ENCODE measurements at places on chromosomes 4 and X.

DNA sequence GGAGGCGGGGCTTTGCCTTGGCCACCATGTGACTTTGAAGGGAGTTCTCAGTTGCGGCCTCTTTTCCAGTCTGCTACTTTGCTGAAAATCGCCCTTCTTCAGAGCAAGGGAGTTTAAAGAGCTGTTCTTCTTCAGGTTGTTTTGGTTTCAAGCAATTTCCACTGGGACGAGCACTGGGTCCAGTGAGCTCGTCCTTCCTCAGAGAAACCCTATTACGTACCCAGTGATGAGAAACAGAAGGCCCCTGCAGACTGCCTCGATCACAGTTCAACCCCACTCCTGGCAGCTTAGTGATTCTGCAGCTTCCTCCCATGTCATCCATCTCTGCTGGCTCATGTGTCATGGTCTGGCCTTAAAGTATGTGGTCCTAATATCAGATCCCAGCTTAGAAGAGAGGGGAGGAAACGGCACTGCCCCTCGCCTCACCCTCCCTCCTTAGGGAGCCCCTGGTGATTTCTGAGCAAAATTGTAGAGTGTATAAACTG lies 7.8 kb upstream of the FAM149A start:
- DNase-seq, result no peak

DNA sequence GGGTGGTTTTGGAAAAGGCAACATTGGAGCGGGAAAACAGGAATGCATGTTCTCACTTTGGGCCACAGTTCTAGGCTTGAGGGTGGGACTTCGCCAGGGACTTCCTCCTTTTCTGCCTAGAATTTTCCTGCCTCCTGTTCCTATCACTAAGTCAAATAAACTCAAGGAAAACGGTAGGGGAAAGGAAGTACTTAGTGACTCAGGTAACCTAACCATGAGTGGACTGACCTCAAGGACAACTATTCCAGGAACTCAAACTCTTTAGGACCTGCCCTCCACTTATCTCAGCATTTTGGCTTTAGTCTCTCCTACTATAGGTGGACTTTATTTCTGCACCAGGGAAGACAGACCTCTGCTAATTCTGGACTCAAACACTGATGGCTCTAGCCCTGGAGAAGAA lies 281.7 kb downstream of the ZNF674 start:
- DNase-seq, result no peak

- DNase-seq, result no peak
Measured at GRCh38 chrX:108019382-108019875, 25.4 kb upstream of the VSIG1 start.

- no peak for DNase-seq
Measured at GRCh38 chrX:17822351-17822750, 38.7 kb downstream of the RAI2 start.

DNA sequence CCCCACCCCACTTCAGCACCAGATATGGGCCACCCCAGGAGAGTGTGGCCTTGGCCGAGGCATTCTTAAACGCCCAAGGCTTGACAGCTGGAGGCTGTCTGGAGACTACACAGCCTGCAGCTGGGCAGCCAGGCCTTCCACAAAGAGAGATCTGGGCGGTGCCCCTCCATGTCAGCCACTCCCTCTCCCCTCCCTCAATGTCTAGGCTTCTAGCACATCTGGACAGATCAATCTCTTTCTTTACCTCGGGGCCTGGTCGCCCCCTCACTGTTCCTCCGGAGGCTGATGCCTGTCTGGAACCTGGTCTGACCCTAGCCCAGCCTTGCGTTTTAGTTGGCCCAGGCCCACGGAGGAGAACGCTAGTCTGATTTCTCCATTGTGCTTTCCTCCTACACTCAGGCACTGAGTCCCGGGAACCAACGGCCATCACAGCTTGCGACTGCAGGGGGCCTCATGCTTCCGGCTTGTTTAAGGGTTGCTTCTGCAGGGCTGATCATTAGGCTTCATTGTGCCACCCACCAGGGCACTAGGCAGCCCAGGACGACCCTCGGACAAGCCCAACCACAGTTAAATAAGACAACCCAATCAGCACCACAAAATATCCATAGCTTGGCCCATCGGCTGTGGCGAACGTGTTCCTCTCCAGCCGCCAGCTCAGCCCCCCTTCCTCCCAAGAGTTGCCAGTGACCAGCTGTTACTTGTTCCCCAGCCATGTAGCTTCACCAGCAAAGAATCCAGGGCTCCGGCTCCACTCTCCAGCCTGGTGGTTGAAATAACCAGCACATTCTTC lies 200.6 kb downstream of the BCOR start:
- DNase-seq, result no peak

- DNase-seq, result peak; percentile 34
Measured at GRCh38 chr4:121951521-121952110, at the start of gene TRPC3. TSS of gene TRPC3 (minus strand) at chr4:121952060. CDS start at chr4:121951680, 380 bp downstream.

DNA sequence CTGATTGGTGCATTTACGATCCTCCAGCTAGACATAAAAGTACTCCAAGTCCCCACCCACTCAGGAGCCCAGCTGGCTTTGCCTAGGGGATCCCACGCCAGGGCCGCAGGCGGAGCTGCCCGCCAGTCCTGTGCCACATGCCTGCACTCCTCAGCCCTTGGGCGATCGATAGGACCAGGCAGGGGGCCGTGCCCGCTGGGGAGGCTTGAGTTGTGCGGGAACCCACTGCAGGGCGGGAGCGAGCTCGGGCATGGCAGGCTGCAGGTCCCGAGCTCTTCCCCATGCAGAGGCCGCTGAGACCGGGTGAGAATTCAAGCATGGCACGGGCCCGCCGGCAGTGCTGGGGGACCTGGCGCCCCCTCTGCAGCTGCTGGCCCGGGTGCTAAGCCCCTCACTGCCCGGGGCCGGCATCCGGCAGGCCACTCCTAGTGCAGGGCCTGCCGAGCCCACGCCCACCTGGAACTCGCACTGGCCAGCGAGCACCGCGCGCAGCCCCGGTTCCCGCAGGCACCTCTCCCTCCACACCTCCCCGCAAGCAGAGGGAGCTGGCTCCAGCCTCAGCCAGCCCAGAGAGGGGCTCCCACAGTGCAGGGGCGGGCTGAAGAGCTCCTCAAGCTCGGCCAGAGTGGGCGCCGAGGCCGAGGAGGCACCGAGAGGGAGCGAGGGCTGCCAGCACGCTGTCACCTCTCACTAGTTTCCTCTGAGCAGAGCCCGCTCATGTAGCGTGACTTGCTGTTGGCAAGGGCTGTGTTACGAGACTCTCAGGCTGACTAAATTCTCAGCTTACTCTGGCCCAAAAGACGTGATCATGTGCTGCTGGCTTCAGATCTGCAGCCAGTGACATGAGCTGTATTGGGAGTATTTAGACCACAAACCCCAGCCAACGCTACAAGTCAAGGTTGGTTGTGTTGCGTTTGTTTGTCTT lies 87.5 kb downstream of the TRAPPC11 start:
- no peak for DNase-seq

DNA sequence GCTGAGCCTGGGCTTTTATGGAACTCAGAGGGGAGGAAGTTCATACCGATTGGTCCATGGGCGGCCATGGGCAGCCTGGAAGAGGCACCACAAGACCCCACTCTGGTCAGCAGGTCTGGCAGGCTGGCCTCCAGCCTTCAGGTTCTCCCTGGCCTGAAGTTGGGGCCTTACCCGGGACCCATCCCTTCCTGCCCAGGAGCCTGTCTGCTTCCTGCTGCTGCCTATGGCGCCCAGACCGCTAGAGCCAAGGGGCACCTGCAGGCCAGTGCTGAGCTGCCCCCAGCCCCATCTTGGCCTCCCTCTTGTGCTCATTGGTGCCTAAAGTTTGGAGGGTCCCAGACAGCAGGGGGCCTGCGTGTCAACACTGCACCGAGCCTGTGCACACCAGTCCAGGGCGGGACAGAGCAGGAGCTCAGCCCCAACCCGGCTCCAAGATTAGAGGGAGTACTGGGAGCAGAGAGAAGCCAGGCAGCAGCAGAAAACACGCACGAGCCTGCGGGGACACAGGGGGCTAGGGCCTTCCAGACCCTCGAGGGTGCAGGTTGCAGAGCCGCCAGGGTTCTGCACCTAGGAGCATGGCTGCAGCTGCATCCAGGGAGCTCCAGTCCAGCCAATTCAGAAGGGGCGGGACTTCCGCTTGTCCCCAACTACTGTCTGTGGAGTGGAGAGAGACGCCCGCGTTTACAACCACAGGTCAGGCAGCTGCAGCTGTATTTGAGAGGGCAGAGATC lies 30.7 kb upstream of the ZNF280C start:
- no peak for DNase-seq

DNA sequence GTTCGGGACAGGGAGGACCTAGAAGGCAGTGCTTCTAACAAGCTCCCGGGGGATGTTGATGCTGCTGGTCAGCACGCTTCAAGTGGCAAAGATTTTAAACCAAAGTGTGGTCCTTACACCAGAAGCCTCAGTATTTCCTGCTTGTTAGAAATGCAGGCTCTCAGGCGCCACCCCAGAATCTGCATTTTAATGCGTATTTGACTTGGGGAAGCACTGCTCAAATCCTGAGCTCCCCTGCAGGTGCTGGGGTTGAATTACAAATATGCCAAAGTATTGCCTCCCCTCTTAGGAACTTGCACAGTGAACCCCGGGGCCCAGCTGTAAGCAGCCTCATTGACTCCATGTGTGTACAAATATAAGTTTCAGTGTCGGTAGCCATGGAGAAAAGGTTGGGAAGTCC lies 70.8 kb upstream of the RAI2 start:
- no peak for DNase-seq

DNA sequence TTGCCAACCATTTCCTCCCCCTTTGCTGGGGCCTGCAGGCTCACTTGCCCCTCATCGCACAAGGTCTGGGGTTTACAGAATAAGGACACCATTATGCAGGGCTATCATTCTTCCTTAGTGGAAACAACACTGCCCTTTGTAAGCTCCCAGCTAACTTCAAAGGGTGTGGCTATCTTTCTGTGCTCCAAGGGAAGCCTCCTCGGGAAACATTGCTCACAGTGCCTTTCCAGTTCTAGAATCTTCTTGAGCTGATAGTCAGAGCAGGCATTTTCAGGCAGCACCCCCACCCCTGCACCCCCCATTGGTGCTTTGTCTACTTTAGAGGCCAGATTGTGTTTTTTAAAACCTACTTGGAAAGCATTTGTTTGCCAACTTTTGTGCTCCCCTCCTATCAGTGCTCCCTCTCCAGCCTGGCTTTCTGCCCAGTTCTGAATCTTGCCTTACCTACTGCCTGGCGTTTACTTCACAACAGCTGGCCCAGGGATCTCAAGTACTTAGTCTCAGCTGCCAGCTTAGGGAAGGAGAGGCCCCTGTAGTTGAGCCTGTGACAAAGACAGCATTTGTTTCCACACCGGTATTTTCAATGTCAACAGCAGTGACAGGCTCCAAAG lies 53.5 kb downstream of the PLAC1 start:
- DNase-seq, result no peak

- DNase-seq, result no peak
Measured at GRCh38 chrX:118825227-118825626, 1.6 kb downstream of the ZCCHC12 start.

- no peak for DNase-seq
Measured at GRCh38 chrX:7021991-7022390, 125.5 kb upstream of the STS start.

GRCh38 chr4:127249066-127249766 lies 383.5 kb upstream of the INTU start:
- no peak for DNase-seq

DNA sequence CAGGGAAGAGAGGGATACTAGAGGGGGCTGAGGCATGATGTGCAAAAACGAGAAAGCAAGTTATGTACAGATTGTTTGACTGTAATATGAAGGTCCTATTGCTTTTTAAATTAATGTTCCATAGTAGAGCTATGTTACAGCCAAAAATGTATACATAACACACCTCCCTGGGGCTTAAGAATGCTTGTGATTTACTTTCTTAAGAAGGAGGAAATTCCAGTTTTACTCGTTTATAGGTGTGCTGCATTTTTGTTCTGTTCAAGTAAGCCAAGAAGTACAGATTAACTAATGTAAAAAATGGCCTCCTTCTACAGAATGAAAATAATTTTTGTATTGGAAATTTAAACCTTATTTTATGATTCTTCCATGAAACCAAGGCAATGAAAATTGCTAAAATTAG lies 614.4 kb upstream of the NR3C2 start:
- no peak for DNase-seq

DNA sequence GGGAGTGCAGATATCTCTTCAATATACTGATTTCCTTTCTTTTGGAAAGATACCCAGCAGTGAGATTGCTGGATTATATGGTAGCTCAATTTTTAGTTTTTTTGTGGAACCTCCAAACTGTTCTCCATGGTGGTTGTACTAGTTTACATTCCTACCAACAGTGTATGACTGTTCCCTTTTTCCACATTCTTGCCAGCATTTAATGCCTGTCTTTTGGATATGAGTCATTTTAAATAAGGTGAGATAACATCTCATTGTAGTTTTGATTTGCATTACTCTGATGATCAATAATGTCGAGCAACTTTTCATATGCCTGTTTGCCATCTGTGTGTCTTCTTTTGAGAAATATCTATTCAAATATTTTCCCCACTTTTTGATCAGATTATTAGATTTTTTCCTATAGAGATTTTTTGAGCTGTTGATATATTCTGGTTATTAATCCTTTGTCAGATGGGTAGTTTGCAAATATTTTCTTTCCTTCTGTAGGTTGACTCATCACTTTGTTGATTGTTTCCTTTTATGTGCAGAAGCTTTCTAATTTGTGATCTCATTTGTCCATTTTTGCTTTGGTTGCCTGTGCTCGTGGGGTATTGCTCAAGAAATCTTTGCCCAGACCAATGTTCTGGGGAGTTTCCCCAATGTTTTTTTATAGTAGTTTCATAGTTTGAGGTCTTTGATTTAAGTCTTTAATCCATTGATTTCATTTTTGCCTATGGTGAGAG lies 552.7 kb downstream of the ZNF674 start:
- DNase-seq, result no peak

DNA sequence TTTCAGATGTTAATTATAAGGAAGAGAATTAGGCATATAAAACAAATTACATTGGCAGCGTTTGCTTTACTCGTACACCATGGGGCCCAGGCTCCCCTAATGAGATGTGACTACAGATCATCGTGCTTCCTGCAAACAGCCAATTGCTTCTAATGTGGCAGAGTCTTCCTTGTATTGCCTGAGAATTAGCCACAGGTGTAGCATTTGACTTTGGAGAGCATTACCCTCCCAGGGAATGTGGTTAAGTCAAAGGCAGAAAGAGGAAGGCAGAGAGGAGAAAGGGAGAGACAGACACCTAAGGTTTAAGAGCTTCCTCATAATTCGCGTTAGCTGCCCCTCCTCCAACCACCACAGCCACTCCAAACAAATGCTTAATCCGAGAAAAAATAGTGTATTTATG lies 97.0 kb downstream of the MID1IP1 start:
- no peak for DNase-seq

- DNase-seq, result peak; percentile 26
Measured at GRCh38 chrX:97494756-97495372, 611.2 kb downstream of the RPA4 start.

GRCh38 chr4:154497889-154498288 lies 6.3 kb upstream of the DCHS2 start:
- no peak for DNase-seq

- no peak for DNase-seq
Measured at GRCh38 chr4:167724941-167725340, 367.4 kb upstream of the ANXA10 start.

GRCh38 chrX:41956027-41956426 lies 32.7 kb upstream of the CASK start:
- no peak for DNase-seq

DNA sequence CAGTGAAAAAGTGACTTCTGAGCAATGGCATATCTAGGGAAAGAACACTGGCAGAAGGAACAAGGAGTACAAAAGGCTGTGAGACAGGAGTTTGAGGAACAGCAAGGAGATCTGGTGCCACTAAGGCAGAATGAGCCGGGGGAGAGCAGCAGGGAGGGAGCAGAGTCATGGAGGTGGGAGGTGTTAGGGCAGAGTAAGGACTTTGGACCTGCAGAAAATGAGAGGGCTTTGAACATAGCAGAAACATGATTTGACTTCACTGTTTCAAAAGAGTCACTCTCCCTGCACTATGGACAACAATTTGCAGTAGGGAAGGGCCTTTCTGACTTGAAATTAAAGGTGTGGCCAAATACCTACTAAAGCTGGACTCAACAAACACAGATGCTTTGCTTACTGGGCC lies 356.2 kb downstream of the ADGRL3 start:
- no peak for DNase-seq

Data from GM06990 (cell line).